Colonic mucosa (tissue), 4 donors: ENCODE measurements at places on chromosomes 6 and 20. TPM values are rescaled to one million over a fixed set of nuclear protein-coding genes. Genes with fewer than 3 reads are reported as not detected.
A peak's percentile ranks its signal among the peaks of the same experiment; 100 is the strongest.

DNA sequence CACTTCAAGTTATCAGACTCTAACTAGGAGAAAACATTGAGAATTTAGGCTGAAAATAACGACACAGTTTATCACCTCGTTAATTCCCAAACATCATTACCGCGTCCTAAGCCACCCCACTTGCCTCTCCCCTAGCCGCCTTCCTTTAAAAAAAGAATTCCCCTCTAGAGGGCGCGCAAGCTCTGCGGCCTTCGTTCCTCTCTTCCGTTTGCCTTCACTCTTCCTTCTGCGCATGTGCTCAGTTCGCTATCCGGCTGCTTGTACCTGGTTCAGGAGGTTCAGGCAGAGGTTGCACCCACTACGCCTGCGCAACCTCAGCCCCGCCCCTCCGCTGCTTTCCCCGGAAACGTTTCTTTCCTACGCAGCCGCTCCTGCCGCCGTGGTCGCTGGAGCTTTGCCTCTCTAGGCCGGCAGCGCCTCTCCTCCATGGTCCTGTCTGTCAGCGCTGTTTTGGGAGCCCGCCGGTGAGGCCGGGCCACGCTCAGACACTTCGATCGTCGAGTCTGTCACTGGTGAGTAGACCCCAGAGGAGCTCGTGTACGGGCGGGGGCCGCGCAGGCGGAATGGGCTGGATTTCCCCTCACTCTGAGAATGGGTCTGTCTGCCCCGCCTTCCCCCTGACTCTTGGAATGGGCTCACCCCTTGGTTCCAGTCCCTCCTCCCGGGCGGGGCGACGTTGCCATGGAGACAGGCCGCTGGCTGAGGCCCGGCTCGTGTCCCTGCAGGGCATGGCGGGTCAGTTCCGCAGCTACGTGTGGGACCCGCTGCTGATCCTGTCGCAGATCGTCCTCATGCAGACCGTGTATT lies at the start of gene SYS1:
Gene SYS1, plus strand, starts transcription at position 353 of the 807 bp plus-strand sequence. Its CDS starts 376 bp downstream, at position 729.
- peak; percentile 99 for DNase-seq

- no peak for DNase-seq
These were observed 41.2 kb downstream of the KCNK5 start for GRCh38 chr6:39188098-39188450.

- no peak for DNase-seq
These were observed 77.2 kb downstream of the LY86 start for GRCh38 chr6:6665555-6666243.

DNA sequence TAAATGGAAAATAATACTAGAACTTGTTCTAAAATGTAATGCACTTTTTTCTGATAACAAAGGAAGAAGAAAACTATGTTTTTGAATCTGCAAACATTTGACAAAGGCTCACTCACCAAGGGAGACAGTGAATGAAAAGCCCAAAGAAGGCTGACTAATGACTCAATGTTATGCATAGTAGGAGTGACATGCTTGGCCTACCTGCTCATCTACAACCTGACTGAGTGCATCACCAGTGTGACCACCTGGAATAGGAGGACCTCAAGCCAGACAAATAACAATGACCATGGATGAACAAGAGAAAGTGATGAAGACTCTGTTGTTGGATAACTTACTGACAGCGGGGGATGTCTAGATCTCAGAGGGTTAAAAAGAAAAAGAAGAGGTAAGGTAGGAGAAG lies 157.2 kb downstream of the SIM1 start:
- DNase-seq: no peak

GRCh38 chr6:6788394-6789032 lies 200.0 kb downstream of the LY86 start:
- DNase-seq: peak; percentile 55

GRCh38 chr6:135938576-135939207 lies 87.2 kb downstream of the PDE7B start:
- DNase-seq: no peak

GRCh38 chr20:38926934-38927616 lies 858 bp downstream of the FAM83D start:
- DNase-seq: peak; percentile 21

DNA sequence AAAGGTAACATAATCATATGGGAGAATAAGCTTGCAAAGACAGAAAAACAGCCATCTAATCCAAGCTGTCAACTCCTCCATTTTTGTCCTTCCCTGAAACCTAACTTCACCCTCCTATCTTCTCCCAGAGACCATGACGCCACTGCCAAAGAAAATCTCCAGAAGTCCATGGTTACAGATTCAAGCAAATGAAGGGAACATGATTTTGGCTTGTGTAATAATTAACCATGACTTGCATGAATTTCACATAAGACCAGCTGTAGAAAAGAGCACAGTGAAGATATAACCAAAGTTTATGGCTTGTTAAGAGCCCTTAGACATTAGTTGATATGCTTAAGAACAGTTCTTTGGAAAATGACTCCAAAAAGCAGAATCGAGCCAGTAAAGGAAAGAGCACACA lies 342.1 kb upstream of the NRSN1 start:
- no peak for DNase-seq

DNA sequence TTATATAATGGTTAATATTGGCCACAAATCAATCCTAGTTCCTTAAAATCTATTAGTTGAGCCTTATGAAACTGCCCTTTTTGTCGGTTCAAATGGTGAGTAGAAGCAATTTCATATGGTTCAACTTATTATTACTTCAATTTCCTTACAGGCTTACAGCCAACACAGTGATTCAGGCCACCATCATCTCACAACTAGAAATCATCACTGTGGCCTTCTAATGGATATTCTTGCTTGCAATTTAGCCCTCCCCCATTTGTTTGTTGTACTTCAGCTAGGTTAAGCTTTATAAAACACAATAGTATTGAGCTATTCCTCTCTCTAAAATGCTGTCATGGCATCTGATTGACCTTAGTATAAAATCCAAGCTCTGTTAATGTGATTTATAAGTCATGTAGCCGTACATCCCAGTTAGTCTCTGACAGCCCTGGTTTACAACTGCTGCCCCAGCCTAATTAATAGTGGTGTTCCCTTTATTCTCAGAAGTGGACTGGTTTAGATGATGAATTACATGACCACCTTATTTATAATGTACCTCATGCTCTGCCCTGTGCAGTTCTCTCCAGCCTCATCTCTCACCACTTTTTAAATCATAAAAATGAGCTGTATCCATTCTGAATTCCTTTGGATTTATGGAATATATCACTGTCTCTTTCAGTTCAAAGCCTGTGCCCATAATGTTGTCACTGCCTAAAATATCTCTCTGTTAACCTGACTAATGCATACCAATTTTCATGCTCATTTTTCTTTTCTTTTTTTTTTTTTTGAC lies 36.7 kb downstream of the LAMA2 start:
- no peak for DNase-seq

- peak; percentile 40 for DNase-seq
These were observed 17.9 kb upstream of the EXOC2 start for GRCh38 chr6:710601-711571.

DNA sequence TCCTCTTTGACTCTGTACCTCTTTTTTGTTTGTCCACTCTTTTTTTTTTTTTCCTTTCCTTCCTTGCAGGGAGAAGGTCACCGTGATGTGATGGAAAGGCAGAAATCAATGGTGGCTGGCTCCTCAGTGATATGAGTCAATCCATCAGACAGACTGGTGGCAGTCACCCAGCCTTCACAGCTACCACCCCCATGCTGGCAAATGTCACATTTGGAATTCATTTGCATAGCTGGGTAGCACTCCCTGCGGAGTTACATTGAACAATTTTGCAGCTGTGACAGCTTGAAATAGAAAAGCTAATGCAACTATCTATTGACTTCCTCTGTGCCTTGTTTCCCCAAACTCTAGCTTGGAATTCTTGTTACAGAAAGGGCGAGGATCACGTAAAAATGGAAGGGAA lies 668.4 kb downstream of the C6orf118 start:
- DNase-seq: no peak

GRCh38 chr6:11094411-11094851 lies 797 bp downstream of the SMIM13 start:
- peak; percentile 66 for DNase-seq

- DNase-seq: peak; percentile 41
These were observed 123.3 kb upstream of the COL21A1 start for GRCh38 chr6:56370561-56371211.

- no peak for DNase-seq
These were observed 45.1 kb upstream of the NEDD9 start for GRCh38 chr6:11277275-11278206.

DNA sequence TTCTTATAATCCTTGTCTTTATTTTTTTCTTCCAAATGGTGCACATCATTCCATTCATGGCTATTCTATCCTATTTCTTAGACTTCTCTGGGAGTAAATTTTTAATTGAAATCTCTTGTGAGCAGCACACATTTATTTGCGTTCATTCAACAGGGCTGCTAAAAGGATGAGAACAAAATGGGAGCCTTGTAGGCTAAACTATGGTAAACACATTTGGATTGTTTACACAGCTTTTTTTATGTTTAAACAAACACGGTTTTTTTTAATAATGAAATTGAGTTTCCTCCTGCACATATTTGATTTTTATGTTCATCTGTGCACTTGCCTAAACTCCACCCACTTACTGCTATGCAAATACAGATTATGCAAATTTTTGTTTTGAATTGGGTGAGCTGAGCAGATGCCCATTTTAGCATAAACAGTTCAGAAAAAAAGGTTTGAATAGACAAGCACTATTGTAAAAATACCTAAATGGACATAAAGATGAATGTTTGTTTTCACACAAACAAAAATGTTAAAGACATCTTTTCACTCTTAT lies 92.0 kb downstream of the OLIG3 start:
- DNase-seq: no peak

DNA sequence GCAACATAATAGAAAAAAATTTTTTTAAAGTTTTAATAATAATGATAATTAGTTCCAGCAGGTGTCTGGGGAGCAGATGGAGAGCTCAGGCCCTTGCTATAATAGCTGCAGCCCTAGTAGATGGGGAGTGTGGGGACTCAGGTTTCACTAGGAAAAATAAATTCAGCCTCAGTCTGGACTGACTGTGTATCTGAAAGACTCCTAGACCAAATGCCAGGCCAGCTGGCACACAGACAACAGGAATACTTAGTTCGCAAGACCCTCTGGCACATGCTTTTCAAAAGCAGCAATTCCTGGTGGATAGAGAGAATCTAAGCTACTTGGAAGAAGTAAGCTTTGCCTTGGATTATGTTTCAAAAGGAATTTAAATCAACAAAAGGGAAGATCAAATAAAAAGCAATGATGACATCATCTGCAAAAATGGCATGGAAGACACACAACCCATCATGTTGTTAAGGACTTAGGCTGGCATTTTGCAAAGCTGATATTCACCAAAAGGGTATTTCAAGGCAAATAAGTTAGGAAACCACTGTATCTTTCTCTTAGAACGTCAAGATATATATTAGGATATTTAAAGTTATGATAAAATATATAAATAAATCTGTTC lies 107.8 kb downstream of the RNGTT start:
- DNase-seq: no peak

DNA sequence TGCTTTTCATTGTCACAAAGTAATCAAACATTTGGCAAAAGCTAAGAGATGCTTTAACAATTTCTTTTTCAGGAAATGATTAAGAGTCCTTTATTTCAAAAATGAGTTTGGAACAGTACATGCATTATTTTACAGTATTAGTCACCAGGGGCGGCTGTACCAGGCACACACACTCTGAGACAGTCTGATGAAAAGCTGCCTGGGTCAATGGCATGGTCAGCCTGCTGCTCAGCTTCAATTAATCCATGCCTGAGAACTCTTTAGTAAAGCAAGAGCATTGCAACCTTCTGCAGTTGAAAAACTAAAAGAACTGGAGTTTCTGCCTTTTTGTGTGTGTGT lies 105.5 kb downstream of the TULP4 start:
- no peak for DNase-seq

DNA sequence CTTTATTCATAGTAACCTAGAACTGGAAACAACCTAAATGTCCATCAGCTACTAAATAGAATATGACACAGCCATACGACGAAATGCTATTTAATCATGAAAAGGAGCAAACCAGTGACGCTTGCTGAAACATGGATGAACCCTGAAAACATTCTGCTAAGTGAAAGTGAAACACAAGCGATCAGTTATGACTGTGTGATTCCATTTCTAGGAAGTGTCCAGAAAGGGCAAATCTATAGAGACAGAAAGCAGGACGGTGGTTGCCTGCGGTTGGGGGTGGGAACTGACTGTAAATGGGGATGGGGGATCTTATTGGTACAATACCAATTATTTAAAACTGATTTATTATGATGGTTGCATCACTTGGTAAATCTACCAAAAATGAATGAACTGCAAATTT lies 126.8 kb downstream of the IPCEF1 start:
- no peak for DNase-seq

GRCh38 chr6:27468334-27468733 lies 4.6 kb downstream of the ZNF184 start:
- no peak for DNase-seq

- no peak for DNase-seq
These were observed 30.5 kb downstream of the ANKEF1 start for GRCh38 chr20:10065154-10065833.

GRCh38 chr6:100210137-100211117 lies 216.4 kb upstream of the MCHR2 start:
- DNase-seq: no peak

- DNase-seq: peak; percentile 38
These were observed 33.2 kb upstream of the NCOA3 start for GRCh38 chr20:47468290-47469050.

- DNase-seq: no peak
These were observed 31.8 kb upstream of the STX16 start for GRCh38 chr20:58619077-58619863.

- peak; percentile 54 for DNase-seq
These were observed at the start of gene GID8 for GRCh38 chr20:62938105-62938888. Gene GID8 (plus strand): TSS chr20:62938147. CDS start chr20:62941503, 3,356 bp downstream.

DNA sequence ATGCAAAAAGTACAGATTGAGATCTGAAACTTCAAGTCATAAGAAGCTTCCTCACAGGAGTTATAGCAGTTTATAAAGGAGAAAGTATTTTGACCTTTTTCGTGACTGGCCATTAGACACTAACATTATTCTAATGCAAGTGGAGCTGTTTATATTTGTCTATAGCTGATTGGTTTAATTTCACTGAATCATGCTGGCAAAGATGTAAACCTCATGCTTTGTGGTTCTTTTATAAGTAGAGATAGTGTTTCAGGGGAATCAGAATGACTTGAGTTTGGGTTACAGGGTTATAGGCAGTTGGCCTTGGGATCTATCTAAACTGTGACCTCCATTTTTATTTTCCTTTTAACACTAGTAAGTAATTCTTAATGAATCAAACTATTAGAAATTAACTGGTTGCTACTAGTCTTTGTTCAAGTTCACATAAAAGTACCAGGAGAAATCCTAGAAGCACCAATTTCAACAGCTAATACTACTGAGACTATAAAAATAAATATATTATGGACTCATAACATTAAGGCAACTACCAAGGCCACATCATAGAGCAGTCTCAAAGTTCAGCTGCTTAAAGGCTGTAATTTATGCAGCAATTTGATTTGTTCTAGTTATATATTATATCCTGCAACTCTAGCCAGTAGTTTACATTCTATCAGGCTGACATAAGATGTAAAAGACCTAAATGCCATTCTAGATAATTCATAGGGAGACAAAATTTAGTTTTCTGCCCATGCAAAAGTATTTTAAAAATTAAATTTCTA lies 94.0 kb downstream of the RNGTT start:
- DNase-seq: no peak

The FRK gene
- 27.1 TPM for total RNA-seq

The SAMD10 gene
- total RNA-seq: 6.1 TPM

The TTPAL gene
- total RNA-seq: 8.4 TPM

The WFDC5 gene
- total RNA-seq: not detected

The KIF6 gene
- 0.17 TPM for total RNA-seq

The ISM1 gene
- 0.42 TPM for total RNA-seq

The SYCP2 gene
- total RNA-seq: 1.1 TPM

The MATN4 gene
- total RNA-seq: 0.47 TPM

The RAET1E gene
- 0.21 TPM for total RNA-seq

The DDX39B gene
- 213 TPM for total RNA-seq

The ID4 gene
- total RNA-seq: 5.3 TPM

The TNXB gene
- 7.3 TPM for total RNA-seq

The SEMG2 gene
- not detected for total RNA-seq

The SEMG1 gene
- total RNA-seq: 1.0 TPM

The PTPRK gene
- 94.1 TPM for total RNA-seq
